ENCODE measurements at places on chromosomes 5 and 9.

DNA sequence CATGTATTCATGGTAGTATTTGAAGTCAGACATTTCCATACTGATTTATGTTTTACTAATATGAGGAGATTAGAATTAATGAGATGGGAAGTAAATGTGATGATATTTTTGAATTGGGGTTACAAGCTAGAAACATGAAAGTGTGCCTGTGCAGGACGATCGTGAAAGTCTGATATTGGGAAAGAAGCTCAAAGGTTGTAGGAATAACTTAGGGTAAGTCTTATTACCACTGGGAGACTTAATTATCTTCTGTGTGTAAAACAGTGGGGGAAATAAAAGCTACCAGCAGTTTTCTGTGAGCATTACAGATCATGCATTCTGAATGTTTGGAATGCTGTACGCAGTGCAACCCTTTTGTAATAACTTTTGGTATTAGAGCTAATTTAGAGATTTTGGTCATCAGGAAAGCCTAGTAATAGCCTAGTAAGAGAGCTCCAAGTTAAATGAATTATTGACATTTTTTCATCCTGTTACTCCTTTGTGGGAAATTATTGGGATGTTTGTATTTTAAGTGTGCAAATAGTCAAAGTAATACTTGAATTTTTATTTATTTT is 153.9 kb downstream of the PCSK5 start:
- DNase-seq, result no peak

DNA sequence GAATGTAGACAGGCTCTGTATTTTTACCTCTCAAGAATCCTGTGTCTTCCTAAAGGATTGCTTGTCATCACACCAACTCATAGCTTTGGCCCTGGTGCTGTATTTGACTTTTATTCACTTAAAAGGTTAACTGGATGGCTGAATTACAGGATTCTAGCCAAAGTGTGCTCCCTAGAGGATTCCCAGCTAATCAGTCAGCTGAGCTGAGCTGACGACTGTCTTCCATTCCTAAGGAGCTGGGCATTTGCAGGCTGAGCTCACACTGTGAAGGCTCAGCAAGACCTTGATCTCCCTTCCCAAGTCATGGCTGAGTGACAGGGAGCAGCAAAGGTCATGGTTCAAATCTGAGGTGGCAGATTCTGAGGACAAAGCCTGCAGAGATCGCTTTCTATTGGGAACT is 59.0 kb upstream of the PALM2AKAP2 start:
- DNase-seq, result no peak

DNA sequence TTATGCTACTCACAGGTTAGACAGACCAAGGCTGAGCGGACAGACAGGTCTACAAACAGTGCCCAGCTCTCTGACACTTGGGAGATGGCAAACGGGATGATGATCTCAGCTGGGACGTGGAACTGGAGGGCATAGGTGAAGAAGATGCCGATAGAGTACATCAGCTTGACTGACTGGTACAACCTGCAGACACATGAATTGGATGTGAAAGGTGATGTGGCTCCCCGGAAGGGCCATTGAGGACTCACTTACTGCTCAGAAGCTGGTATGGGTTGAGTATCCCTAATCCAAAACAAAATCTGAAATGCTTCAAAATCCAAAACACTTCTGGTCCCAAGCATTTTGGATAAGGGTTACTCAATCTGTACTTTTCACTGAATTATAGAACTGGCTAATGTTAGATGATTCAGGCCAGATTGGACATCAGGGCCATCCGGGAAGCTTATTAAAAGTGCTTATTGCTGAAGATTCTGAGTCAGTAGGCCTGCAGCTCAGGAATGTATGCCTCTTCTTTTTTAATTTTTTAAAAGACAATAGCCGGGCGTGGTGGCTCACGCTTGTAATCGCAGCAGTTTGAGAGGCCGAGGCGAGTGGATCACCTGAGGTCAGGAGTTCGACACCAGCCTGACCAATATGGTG is 22.4 kb downstream of the SLC36A3 start:
- no peak for DNase-seq

DNA sequence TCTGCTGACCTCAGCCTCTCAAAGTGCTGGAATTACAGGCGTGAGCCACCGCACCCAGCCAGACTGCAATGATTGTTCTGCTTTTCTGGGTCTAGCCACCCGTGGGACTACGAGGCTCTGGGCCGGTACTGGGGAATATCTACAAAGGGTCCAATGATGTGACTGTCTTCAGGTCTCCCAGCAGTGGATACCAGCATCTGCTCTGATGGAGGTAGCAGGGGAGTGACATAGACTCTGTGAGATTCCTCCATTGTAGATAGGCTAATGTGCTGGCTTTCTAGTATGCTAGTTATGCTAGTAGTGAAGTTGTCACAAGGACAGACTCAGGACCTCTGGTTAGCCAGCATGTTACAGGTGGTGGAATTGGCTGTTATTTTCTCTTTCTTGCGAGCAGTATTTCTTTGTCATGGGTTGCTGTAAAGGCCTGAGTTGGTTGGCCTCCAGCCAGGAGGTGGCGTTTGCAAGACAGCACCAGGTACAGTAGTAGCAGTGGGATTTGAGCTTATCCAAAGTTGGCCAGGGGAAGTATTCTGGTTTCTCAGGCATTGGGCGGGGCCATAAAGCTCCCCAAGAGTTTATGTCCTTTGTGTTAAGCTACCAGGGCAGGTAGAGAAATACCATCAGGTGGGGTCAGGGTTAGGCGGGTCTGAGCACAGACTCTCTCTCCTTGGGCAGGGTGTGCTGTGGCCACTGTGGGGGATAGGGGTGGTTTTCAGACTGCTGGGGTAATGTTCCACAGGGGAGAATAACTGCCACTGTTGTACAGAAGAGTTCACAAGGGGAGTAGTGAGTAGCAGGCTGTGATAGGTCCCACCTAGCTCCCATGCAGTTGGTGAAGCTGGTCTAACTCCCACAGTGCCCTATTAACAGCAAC is 105.2 kb downstream of the SGCD start:
- DNase-seq, result no peak

DNA sequence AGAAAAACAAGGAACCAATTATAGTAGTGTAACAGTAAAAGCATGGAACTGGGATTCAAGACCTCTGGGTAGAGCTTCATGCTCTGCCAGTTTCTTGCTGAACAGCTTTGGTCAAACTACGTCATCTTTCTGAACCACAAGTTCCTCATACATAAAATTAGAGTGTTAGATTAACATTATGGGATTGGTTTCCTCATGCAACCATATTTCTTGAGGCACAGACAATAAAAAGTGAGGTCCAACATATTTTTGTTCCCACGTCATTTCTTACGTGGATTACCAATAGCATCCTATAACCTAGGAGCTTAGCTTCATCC is 354.8 kb downstream of the TMEM232 start:
- DNase-seq, result no peak

- no peak for DNase-seq
Measured at GRCh38 chr5:77937015-77937908, 161.1 kb upstream of the TBCA start.

DNA sequence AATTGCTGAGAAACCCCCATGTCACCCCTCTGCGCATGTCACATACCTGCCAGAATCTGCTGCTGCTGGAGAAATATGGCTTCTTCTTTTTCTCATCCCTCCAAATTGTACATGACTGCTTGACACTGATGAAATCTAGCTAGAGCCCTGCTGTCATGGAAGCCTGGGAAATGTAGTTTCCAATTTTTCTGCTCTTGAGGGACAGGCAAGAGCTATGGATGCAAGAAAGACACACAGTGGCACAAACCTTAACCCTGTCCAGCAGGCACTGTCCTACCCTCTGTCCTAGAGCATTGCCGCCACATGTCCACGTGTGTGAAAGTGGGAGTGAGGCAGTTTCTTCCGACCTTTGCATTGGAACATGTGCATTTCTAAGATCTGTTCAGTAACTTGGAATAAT is 255.5 kb upstream of the SEMA6A start:
- no peak for DNase-seq

GRCh38 chr9:112787978-112788377 is 37.4 kb downstream of the SNX30 start:
- no peak for DNase-seq

GRCh38 chr9:109705515-109705914 is 74.5 kb upstream of the PALM2AKAP2 start:
- no peak for DNase-seq
